ENCODE measurements at places on chromosomes 7 and 10.

DNA sequence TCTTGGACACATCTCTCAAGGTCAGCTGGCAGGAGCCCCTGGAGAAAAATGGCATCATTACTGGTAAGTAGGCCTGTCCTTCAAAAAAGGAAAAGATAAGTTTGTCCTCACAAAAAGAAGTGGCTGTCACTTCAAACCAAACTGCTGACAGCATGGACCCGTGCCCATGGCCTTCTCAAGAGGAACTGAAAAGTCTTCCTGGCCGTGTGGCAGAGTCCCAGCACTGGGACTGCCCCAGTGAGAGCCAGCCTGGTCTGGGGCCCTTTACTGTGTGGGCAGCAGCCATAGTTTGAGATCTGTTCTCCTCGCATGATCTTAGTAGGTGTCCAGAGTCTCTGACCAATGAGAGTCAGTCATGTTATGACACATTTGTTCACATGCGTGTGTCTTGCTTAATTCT, 614.2 kb upstream of the FOXK1 start:
- no peak for DNase-seq

GRCh38 chr10:16449454-16449853, 12.6 kb downstream of the PTER start:
- DNase-seq: no peak

DNA sequence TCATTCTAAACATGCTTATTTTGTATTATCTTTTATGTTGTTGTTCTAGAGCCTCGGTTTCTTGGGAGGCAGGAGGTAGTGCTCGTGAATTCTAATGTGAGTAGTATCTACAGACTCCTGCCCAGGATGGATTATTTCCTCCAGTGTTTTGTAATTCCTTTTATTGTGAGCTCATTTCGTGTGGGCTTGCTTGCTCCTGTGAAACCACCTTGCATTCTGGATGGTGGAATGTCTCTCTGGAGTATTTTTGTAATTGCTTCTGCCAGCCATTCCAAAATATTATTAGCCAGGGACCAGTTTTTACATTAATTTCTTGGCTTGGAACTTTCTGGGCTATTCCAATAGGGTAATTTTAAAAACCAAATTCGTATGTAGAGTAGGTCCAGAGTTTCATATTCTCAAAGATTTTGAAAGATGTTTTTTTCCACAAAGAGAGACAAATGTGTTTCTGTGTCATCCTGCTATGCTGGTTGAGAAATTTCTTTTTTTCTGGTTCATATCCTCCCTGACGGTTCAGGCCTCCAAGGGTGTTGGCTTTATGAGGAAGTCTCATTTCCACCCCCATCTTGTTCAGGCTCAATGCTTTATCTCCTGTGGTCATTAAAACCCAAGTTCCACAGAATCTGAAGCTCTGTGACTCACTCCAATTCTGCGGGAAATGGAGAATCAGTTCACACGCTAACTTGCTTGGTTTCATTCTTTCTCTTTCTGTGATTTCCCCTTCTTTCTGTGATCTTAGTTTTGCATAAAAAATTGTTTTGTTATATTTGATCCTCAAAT, 41.7 kb upstream of the CALD1 start:
- DNase-seq: no peak

- DNase-seq: no peak
These were observed 642.8 kb downstream of the TNS3 start for GRCh38 chr7:46939089-46939488.

GRCh38 chr10:79335470-79336235, 11.6 kb upstream of the PPIF start:
- DNase-seq: peak; percentile 19

- no peak for DNase-seq
These were observed 447.8 kb upstream of the C7orf33 start for GRCh38 chr7:148142660-148143248.

- DNase-seq: no peak
These were observed 13.2 kb downstream of the WAC start for GRCh38 chr10:28545967-28546644.

- no peak for DNase-seq
These were observed 11.5 kb upstream of the SH2D4B start for GRCh38 chr10:80526218-80526617.

- DNase-seq: no peak
These were observed 25.8 kb upstream of the FAM13C start for GRCh38 chr10:59387951-59388670.

DNA sequence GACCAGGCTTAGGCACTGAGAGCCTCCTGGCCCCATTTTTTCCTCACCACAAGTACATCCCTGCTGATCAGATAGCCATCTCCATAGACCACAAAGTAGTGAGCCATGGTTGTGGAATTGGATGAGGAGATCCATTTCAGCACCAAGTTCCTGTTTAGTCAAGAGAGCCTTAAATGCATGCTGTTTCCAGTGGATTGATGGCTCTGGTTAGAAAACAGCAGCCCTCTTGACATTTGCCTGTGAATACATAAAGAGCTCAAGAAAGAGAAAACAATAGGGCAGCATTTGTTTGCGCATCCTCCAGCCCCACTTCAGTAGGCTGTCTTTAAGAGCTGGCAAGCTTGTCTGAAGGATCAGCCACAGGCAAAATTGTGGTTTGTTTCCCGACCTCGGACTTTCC, 251.2 kb downstream of the POU6F2 start:
- no peak for DNase-seq

DNA sequence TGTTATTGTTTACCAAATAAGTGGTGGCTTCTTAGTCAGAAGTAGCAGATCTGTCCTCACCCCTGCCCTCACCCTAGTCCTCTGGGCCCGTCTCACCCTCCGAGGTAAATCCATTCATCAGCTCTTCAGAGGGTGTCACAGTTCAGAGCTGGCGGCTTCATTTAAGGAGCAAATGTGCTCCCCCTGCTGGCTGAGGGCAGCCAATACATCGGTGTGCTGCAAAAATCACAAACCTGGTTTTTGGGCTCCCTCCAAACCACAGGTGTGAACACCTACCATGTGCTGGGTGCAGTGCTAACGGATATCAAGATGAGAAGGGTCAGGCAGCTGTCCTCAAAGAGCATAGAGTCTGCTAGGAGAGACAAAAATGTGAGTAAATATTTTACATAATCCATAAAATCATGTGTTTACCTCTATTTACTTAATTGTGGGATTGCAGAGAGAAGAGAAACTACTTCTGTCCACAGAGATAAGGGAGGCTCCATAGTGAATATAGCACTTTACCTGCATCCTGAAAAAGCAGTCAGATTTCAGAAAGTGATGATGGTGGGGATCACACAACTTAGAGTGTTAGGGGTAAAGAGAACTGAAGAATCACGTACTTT, 15.5 kb upstream of the CRTAC1 start:
- DNase-seq: peak; percentile 55

GRCh38 chr10:131099028-131099726, 212.3 kb downstream of the TCERG1L start:
- no peak for DNase-seq

DNA sequence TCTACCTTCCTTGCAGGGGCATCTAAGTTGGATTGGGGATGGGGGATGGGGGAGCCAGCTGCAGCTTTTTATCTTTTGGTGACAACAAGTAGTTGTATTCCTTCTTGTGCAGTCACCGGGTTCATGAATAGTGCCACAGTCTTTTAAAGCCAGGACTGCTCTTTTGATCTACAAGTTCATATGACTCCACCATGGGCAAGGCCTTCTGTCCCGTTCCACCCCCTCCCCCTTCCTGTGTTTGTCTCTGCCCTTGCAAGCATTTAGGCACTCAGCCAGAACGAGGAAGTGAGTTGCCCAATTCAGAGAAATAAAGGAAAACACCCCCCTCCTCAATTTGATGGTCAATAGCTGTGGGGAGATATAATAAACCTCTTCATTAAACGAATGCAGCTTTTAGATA, 44.8 kb upstream of the EGR2 start:
- no peak for DNase-seq
